HS-5 (cell line): ENCODE measurements at places on chromosomes 4 and X.

DNA sequence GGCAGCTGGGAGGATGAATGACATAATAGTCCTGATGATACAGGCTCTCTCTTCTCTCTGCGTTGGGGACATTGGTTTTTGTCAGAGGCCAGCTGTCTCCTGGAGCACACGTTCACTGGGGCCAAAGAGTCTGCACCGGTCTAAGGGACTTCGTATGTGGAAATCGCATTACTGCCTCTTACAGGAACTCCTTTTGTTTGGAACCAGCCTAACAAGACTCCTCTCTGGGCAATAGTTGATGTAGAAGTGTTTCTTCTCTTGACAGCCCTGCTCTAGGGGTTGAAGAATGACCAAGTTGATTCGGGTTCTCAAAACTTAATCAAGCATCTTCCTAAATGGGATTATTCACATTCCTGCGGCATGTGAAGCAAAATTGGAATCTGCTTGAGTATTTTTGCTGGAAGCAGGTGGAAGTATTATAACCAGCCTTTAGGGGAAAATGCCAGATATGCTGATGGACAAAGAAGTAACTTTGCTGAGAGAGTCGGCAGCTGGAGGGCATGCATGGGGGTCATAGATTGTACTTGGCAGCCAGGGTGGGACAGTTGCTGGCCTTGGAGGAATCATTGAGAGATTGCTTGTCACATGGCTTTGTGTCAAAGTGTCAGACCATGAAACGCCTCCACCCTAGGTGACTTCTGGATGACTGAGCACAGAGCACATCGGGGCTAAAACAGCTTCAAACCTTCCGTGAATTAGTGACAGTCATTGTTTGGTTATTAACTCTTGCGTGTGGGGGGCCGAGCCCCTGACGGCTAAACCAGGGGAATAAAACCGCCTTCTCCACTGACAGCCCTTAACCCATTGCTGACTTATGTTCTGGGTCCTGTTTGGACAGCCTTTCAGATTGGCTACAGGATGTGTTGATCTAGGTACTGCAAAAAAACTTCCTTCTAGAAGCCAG lies 34.4 kb upstream of the SLC34A2 start:
- DNase-seq = no peak

GRCh38 chr4:175277816-175278215 lies 359.7 kb downstream of the ADAM29 start:
- DNase-seq = no peak

DNA sequence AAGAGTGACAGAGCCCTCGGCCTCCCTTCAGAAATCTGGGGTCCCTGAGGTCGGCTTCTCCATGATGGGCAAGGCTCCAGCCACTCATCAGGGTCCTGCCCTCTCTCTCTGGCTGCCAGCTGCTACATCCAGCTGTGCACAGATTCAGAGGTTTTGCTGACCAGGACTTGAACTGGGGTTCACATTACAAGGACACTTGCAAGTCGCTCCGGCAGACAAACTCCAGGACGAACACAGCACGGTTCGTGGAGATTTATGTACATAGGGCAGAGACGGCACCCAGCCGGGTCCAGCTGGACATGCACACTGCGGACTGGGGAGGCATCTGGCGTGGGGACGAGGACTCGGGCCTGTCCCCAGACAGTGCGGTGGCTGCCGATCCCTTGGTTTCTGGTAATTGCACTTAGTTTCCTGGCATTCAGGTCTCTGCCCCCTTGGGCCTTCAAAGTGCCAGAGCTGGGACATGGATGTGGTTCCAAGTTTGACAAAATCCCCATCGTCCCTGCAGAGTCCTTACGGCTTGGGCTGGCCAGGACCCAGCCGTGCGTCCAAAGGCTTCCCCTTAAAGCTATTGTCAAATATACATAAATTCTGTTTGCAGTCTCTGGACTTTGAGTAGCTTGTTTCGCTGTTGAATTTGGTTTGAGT lies 6.2 kb upstream of the C4orf50 start:
- DNase-seq = no peak

DNA sequence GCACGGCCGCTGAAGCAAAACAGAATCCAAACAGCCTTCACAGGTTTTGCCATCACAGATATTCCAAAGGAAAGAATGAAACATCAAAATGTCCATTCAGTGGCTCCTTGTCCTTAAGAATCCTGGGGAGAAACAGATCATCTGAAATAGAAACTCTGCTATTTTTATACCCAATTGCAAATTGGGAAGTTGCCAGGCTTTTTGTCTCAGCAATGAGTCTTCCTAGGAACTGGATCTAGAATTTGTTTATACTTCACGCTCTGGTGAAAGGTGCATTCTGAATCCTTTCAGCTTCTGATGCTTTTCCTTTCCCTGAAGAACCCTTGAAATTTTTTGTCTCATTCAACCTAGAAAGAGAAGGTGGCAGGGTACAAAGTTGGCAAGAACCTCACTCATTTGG lies 218.9 kb downstream of the FBXW7 start:
- no peak for DNase-seq

DNA sequence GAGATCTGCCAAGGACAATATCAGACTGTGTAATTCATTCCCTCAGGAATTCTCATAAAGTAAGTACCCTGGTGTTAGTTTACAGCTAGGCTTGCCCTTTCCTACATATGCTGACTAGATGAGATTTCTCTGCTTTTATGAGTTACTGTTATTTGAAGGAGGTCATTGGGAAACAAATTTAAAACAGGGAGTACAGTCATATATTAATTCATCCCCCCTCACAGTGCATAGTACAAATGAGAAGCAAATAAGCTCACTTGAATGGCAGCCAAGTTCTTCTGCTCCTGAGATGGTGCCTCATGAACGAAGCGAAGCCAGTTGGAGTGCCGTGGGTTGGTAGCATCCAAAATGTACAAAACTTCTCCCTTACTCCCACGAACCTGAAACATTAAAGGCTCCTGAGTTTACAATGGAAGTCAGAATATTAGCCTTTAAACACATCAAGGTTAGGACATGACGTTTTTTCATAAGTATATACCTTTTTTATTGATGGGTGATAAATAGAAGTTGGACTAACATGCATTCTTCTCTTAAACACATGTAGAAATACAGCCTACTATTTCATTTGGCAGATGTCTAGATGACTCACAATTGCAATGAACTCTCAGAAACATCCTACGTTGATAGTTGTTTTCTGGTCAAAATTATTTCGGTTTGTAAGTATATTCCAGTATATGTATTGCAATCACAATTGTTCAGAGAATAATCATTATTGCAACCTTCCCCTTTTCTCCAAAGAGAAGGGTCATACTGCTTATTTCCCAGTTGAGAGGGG lies 69.2 kb downstream of the PRDM5 start:
- no peak for DNase-seq

- DNase-seq = no peak
Observed at GRCh38 chrX:97846718-97847237, 963.1 kb downstream of the RPA4 start.
